Femur (tissue), 1 donor: ENCODE measurements at places on chromosomes 13 and 19.

- peak; percentile 38 for DNase-seq
Observed at GRCh38 chr13:26498656-26499601, 58.6 kb upstream of the WASF3 start.

GRCh38 chr13:83878691-83879430 lies 3.4 kb downstream of the SLITRK1 start:
- DNase-seq, result no peak

DNA sequence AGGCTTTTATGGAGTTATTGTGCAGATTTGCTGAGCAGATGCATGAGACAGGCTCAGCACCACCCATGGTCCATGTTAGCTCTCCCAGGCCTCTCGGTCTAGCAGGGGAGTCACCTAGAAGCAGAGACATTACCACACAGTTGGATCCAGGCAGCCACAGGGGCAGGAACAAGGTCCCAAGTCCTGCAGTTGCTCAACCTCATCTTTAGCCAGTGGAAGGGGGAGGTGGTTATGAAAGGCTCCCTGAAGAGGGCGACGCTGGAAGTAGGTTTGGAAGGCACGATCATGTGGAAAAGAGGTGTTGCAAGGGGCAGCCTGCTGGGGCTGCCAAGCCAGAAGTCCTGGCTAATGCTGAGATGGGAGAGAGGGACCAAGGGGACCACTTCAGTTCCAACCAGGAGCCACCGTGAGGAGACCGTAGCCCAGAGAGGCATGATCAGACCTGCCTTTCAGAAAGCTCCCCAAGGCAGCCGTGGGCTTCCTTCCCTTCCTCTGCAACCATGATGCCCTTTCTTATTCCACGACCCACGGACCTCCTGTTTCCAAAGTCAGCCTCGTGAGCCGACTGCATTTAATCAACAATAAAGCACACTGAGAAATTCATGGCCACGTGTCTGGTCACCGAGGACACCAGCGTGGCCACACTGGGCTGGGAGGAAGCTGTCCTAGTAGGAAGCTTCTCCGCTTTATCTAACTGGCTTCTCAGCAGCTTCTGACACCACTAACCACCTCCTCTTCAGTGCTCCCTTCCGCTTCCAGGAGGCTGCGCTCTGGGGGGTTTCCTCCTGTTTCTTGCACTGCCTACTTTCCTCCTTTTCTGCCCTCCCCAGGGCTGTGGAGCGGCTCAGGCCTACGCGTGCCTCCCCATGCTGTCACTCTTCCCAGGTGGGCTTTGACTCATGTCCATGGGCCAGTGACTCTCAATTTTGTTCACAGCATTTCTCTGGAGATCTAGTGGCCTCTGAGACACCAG lies 2.6 kb downstream of the AP1M1 start:
- no peak for DNase-seq

GRCh38 chr13:52994051-52994450 lies 34.6 kb upstream of the OLFM4 start:
- no peak for DNase-seq

GRCh38 chr19:4909897-4910593 lies 744 bp downstream of the UHRF1 start:
- DNase-seq, result peak; percentile 95

- DNase-seq, result no peak
Observed at GRCh38 chr13:109783447-109783814, 3.0 kb downstream of the IRS2 start.

- DNase-seq, result no peak
Observed at GRCh38 chr13:114161028-114161556, 18.0 kb upstream of the CFAP97D2 start.

DNA sequence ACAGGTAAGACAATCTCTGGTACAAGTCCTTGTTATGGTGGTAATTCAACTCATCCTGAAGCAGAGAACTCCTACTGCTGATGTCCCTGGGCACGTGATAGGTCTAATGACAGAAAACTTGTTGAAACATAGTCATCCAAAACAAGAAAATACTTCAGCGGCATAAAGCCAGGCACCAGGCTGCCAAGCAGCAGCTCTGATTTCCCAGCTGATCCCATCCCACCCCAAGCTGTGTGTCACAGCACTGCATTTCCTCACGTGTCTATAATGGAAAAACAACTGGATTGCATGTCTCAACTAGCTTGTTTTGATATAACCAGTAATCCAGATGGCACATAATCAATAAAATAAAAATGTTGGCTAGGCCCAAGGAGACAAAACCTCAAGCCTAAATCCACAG lies 64.8 kb downstream of the MIPEP start:
- DNase-seq, result no peak

- DNase-seq, result peak; percentile 94
Observed at GRCh38 chr19:47483800-47484690, at the start of gene KPTN. TSS of gene KPTN (minus strand) at chr19:47484219. CDS start at chr19:47484160, 59 bp downstream.

DNA sequence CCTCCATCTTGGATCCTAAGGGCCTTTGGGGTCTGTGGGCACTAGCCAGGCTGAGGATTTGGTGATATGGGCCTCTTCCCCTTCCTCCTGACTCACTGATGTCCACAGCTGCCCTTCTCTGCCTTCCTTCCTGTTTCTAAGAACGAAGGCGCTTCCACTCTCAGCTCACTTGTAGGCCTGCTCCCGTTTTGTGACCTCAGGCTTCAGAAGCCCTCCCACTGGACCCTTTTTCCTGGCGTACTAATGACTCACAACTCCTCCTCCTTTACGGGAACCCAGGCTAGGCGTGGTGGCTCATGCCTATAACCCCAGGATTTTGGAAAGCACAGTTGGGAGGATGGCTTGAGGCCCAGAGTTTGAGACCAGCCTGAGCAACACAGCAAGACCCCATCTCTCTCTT lies 55.6 kb downstream of the TMED1 start:
- DNase-seq, result peak; percentile 49

DNA sequence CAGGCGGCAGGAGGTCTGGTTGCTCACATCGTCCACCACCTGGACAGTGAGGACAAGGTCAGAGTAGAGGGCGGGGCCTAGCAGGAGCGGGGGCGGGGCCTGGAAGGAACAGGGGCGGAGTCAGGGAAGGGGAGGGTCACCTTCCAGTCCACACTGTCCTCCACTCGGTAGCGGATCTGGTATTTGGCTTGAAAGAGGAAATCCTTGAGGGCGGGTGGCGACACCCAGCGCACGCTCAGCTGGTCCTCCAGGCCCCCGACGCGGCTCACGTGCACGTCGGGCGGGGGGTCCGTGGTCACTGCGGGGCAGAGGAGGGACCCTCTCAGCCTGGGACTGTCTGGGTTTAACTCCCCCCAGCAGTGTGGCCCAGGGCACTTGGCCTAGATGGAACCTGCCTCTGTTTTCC lies 8.2 kb downstream of the REX1BD start:
- no peak for DNase-seq

GRCh38 chr13:30341815-30342570 lies 34.6 kb upstream of the KATNAL1 start:
- peak; percentile 94 for DNase-seq

DNA sequence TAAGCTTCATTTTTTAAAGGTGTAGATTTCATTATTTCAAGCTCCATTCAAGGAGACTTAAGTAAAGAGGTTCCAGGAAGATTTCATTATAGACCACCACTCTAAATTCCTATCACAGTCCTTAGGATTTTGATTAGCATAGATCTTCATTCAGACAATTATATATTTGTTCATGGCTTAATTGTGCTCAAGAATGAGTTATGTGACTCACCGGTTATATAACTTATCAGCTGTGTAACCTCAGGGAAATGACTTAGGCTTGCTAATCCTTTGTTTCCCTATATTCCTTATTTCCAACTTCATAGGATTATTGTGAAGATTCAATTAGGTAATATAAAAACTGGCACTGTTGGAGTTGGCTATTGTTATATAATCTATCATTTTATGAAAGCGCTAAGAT lies 632.8 kb upstream of the SPRY2 start:
- no peak for DNase-seq

- no peak for DNase-seq
Observed at GRCh38 chr13:50290186-50290585, 274.9 kb downstream of the KCNRG start.

- peak; percentile 66 for DNase-seq
Observed at GRCh38 chr19:14369399-14370168, 11.7 kb upstream of the ADGRE5 start.

DNA sequence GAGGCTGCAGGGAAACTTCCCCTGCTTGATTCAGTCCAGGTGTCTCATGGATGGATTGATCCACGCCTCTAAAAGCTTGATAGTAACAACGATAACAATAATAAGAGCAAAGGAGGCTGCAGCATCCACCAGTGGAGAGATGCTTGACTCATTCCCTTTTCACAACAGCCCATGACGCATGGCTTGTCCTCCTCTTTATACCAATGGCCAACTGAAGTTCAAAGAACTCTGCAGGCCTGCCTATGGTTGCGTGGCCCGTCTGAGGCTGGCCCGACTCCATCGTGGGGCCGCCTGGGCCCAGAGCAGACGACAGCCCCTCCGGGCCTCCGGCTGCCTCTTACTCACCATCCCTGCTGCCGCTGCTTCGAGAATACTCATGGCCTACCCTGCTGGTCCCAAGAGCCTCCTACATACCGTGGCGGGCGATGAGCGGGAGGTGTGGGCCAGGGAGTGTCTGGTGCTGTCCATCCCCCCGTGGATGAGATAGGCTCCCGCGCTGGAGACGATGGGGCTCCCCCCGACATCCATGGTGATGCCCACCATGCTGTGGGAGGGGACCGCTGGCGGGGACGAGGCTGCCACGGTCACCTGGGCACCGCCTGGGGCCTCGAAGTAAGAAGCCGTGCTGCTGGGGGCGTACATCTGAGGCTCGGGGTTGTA lies 61.8 kb upstream of the RANBP3 start:
- no peak for DNase-seq

DNA sequence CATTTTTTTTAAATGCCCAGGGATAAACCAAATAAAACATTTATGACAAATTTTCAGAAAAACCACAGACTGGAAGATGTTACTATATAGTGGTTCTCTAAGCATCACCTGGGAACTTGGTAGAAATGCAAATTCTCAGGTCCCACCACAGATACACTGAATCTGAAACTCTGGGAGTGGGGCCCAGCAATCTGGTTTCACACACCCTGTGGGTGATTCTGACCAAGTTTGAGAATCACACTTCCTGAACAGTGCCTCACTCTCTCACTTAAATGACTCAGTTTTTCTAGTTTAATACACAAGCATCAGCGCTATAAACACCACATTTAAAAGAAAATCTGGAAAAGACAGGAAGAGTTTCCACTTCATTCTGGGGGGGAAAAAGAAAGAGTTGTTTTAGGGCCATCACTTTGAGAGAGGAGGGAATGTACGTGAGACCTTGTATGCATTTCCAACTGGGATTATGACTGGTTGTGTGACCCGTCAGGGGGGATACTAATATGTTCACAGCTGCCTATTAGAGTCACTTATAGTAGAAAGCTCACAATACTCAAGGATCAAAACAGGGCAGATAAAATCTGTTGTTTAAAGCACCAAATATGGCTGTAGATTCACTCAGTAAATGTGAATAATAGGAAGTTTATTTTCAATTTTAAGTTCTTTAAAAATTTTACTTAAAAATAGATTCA lies 567.7 kb downstream of the GPC6 start:
- no peak for DNase-seq

DNA sequence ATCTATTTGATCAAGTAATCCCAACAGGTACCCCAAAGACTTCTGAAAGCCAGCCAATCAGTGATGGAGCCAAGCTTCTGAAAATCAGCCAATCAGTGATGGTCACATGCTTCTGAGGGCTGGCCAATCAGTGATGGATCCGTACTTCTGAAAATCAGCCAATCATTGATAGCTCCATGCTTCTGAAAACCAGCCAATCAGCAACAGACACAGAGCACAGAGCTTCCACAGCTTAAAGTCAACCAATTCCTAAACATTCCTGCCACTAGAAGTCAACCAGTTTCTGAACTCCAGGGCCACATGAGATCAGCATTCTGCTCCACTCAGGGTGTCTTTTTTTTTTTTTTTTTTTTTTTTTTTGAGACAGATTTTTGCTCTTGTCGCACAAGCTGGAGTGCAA lies 8.2 kb upstream of the HSD17B14 start:
- peak; percentile 24 for DNase-seq
